ENCODE measurements at places on chromosomes 5 and 9.

DNA sequence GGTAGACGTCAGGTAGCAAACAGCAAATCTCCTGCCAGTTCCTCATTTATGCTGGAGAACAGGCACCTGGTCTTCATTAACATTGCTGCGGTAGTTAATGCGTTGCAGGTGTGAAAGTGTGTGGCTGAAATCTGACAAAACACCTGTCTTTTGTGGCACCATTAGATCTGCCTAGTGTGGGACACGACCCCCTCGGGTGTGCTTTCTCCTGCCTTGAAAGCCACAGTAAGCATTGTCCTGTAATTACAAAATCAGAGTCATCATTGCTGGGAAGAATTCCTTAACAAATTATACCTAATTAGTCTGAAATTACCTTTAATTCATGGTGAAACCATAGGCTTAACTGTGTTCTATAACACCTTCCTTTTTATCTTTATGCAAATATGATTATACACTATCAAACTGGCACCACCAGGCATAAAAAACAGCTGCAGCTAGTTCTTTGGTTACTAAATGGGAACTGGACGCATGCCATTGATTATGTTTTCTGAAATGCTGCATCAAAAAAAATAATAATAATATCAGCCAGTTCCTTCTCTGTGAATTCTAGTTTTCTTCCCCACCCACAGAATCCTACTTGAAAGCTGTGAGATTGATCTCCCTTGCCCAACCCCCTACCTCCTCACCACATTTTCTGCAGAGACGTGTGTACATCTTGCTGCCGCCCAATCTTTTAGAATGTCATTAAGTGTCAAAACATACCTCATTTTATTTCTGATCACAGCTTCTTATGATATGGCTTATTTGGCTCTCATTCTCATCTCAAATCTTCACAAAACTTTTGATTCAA lies 374.0 kb downstream of the NFIB start:
- DNase-seq: no peak

GRCh38 chr5:14700478-14701436 lies 36.2 kb downstream of the OTULIN start:
- DNase-seq: peak; percentile 21

GRCh38 chr5:90606539-90606938 lies 47.9 kb downstream of the ADGRV1 start:
- DNase-seq: no peak

GRCh38 chr9:115944166-115944948 lies 209.2 kb upstream of the PAPPA start:
- DNase-seq: peak; percentile 100

GRCh38 chr9:134205672-134206310 lies 41.4 kb upstream of the RNU6ATAC start:
- peak; percentile 66 for DNase-seq

GRCh38 chr9:4106081-4106759 lies 193.6 kb downstream of the GLIS3 start:
- no peak for DNase-seq

DNA sequence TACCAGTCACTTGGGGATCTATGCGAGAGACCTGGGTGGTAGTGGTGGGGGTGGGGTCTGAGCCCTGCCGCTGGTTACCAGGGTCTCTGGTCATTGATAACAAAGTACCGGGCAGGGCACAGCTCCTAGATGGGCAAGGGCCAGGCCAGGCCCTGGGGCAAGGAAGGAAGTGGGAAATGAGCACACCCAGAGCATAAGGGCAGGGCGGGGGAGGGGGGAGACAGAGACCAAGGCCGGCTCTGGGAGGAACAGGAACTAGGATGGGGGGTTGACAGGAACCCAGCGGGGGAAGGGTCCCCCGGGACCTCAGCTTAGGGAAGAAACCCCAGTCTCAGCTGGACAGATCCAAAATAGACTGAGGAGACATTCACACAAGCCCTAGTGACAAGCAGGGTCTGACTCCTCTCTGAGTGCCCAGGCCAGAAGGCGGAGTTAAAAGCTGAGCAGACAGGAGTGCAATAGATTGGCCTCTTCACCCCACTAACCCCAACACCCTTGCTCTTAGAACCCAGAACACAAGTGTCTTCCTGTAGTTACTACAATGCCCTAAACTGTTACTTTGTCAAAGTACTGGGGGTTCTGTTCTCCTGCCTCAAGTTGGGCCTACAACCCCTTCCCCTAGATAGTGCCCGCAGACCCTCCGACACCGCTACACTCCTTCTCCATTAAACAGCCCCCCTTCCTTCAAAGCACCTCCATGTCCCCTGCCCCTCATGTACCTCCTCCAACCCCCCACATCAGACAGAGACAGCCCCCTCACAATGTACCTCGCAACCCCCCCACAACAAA lies 628 bp downstream of the ATOSB start:
- DNase-seq: peak; percentile 35

- no peak for DNase-seq
These were observed 174.6 kb downstream of the FAM174A start for GRCh38 chr5:100709771-100710170.

DNA sequence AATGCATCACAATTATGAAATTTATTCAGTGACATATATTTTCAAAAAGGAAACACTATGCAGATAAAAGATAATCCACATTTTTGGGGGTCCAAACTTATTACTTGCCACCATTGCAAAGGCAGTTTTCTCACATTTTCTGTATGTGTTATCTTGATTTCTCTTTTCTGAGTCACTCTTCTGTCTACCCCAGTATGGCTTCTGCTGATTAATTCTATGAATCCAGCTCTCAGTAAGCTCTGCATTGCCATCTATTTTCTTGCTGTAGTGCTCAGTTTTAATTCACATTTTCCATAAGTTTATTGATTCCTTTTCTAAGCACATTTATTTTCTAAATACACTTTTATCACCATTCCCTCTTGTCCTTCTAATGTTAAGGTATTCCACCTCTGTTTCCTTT lies 1.7 kb downstream of the IFNA10 start:
- DNase-seq: no peak

Data from fibroblast of the aortic adventitia (primary cell).